Cortex of kidney (tissue), 1 donor: ENCODE measurements at places on chromosomes 3 and 15.

DNA sequence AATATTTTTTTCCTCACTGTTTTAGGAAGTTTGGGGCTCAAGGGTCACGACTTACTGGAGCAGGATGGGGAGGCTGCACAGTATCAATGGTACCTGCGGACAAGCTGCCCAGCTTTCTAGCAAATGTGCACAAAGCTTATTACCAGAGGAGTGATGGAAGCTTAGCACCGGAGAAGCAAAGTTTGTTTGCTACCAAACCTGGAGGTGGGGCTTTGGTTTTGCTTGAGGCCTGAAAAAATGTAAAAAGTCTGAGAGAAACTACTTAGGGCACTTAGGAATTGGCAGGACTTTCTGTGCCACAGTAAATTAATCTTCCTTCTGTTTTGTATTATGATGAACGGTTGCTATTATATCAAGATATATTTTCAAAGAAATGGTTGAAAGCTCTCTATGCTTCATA is 95.1 kb upstream of the FGF7 start:
- no peak for DNase-seq

DNA sequence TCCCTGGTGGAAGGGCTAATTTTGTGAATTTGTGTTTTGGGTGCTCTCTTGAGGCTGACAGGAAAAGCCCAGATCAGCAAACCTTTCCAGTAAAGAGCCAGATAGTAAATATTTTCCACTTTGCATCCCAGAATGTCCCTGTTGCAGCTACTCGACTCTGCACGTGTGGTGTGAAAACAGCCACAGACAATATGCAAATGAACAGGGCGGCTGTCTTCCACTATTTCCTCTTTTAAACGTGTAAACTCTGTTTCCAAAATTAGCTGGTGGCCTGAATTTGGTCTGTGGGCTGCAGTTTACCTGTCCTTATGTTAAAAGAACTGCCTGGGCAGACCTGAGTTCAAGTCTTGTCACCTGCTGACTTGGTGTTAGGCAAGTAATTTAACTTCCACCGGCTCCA is 202.7 kb downstream of the EDEM1 start:
- no peak for DNase-seq

- no peak for DNase-seq
Observed at GRCh38 chr3:136909187-136909586, 47.2 kb downstream of the NCK1 start.

DNA sequence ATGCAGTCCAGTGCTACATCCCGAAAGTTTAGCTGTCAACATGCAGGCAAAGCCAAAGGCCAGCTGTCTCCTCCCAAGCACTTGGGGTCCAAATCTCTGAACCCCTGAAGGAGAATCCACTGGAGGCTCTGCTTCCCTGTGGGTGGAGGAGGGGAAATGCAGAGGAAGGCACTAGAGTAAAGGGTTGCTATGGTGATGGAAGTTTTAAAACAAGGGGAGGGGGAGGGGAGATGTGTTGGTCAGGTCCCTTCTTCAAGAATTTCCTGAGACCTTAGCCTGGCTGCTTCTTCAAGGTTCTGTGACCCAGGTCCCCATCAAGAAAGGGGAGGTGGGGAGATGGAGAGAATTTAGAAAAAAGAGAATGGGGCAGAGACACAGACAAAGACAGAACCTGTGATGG is 2.3 kb downstream of the CAMKV start:
- no peak for DNase-seq

DNA sequence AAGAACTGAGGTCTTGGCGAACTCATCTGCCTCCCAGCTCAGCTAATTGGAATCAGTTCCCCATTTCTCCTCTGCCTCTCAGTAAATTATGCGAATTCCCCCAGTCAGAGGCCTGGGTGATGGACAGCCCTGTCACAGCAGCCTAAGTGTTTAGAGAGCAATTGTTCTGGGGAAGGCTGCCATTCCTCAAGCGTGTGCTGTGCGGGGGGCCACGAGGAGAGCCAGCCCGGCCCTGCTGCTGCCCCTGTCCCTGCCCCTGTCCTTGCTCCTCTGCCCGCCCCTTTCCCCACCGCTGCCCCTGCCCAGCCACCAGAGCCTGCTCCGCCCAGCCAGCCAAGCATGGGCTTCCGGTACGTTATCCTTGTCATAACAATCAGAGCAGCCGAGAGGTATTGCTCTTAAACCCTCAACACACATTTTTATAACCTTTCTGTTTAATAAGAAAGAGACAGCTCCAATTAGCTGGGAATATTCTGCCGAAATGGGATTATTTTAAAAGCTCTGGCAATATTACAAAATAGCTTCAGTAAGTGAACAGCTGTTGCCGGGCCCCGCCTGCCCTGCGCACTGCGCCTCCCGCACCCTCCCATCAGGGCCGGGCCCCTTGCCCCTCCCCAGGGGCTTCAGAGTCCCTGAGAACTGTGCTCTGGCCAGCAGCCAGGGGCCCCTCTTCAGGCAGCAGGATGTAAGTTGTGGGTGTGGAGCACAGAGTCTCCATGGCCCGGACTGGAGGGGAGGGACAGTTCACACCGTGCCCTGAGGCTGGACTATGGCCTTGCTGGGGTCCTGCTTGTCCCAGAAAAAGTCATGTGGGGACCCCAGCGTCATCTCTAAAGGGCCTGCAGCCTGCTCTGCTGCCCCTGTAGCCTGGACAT is 12.4 kb upstream of the CACNA2D2 start:
- no peak for DNase-seq

- DNase-seq: no peak
Observed at GRCh38 chr3:151604891-151605290, 128.8 kb upstream of the AADACL2 start.
